Astrocyte of the cerebellum (primary cell): ENCODE measurements at places on chromosomes 11 and 22.

DNA sequence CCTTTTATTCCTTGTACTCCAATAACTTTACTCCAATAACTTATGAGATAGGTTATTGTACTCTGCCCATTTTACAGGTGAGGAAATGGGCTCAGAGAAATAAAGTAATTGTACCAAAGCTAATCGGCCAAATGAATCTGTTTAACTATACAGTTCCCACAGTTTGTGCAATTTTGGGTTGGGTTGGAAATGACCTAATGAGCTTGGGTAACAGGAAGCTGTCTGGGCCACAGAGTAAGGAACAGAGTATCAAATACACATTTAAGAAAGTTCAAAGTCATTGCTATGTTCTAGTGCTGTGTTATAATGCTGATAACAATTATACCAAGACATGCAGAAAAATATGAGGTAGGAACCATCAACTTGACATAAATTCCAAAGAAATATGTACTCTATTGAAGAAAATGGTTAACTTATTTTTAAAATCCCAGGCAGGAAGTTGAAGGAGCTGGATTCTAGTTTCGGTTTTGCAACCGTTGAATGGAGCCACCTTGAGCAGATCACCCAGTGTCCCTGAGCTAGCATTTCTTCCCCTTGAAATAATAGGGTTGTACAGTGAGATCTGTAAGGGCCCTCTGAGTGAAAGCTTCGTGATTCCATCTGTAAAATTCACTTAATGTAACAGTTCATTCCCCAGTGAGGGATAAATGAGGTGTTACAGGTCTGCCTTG is 360.9 kb upstream of the NARS2 start:
- no peak for DNase-seq

- DNase-seq = no peak
Measured at GRCh38 chr11:105929084-105929955, 92.7 kb downstream of the MSANTD4 start.

DNA sequence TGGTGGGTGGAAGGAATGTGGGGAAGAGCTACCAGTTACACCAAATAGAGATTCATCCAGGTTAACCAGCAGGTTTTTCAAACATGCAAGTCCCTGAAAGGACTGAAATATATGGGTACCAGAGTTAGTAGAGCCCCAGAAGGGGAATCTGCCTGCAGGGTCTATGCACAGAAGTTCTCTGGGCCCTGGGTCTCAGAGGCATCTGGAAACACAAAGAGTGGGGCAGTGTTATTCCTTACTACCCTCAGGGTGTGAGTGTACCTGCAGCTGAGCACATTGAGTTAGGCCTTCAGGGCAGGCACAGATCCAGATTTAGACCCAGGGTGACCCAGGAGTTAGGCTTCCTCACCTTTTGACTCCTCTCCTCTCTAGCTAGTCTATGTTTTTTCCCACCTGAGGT is 43.9 kb upstream of the SWAP70 start:
- no peak for DNase-seq

- no peak for DNase-seq
Measured at GRCh38 chr11:72763823-72764222, 11.6 kb upstream of the ARAP1 start.

GRCh38 chr11:12280838-12281565 is 96.4 kb upstream of the PARVA start:
- DNase-seq = no peak

DNA sequence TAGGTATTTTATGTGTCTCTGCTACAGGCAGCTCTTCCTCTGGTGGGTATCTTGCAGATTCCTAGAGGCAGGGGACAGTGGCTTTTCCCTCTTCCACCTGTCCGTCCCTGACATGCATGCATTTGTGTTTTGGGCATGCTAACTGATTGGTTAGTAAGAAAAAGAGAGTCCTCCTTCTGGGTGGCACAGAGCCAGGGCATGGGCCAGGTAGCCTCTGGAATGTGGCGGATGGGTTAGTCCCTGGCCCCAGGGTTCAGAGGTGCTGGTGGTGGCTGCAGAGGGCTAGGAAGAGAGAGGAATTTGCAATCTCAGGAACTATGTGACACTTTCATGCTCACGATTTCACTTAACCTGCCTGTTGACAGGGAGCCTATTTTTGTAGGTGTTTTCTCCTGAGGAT is 5.8 kb upstream of the MS4A15 start:
- no peak for DNase-seq

DNA sequence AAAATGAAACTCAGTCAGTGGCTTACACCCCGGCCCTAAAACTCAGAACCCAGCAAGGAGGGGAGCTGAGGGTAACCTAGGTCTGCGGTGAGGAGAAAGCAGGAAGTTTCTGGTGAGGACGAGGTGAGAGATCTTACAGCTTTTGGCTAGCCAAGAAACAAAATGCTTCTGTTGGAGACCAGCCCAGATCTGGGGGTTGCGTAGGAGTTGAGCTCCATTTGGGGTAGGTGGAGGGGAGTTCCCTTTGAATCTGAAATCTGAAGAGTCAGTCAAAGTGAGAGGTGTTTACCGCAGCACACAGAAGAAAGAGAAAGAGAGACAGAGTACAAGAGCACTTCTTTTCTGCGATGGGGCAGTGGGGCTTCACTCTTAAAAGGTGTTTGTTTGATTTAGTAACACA is 29.6 kb downstream of the EHF start:
- DNase-seq = peak; percentile 76

DNA sequence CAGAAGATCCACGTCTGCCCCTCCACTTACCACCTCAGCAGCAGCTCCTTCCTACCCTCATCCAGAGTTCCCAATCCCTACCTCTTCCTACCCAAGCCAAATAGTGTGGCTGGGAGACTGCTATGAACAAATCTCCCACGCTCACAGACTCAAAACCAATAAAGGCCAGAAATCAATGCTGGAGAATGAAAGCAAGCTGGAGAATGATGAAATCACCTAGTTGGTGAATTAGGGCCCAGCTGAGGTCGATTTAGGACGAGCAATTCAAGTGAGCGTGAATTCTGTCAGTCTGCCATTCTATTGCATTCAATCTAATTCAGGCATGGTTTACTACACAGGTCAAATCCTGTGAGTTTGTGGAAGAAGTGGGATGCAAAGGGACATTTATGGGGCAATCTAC is 22.5 kb downstream of the COMMD9 start:
- DNase-seq = no peak

GRCh38 chr11:68989936-68990606 is 9.3 kb upstream of the MRGPRD start:
- DNase-seq = no peak

DNA sequence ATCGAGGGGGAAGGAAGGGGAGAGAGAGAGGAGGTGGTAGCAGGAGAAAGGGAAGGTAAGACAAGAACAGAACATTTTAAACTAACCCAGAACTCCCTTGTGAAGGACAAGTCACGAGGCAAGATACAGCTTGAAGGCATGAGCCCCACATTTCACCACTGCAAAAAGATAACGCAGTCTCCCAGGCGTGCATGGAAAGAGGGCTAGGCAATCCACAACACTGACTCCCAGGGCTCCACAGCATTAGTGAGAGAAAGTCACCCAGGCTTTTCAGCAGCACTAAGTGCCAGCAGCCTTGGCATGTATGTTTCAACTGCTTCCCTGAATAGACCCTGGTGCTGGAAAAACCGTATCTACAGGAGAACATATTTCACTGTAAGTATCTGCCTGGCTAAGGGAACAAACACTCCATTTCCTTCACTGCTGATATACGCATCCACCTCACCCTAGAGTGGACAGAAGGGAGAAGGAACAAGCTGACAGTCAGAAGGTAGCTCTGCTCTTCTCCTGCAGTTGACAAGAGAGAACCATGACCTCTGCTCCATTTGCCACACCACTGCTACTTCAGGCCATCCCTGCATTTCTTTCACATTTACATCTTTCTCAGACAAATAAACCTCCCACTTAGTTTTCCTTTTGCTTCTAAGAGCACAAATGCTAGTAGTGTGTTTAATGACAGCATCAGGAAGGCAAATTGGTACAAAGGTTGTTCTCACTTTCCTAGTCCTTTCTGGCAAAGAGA is 87.9 kb downstream of the AMBRA1 start:
- DNase-seq = no peak

GRCh38 chr11:90221803-90222458 is 918 bp downstream of the CHORDC1 start:
- DNase-seq = no peak

- no peak for DNase-seq
Measured at GRCh38 chr11:117913736-117914397, 15.3 kb downstream of the TMPRSS13 start.

GRCh38 chr11:35214792-35215193 is 75.8 kb downstream of the CD44 start:
- peak; percentile 98 for DNase-seq
